Trophoblast cell (in vitro differentiated cells and primary cell): ENCODE measurements at places on chromosomes 2 and 18.

DNA sequence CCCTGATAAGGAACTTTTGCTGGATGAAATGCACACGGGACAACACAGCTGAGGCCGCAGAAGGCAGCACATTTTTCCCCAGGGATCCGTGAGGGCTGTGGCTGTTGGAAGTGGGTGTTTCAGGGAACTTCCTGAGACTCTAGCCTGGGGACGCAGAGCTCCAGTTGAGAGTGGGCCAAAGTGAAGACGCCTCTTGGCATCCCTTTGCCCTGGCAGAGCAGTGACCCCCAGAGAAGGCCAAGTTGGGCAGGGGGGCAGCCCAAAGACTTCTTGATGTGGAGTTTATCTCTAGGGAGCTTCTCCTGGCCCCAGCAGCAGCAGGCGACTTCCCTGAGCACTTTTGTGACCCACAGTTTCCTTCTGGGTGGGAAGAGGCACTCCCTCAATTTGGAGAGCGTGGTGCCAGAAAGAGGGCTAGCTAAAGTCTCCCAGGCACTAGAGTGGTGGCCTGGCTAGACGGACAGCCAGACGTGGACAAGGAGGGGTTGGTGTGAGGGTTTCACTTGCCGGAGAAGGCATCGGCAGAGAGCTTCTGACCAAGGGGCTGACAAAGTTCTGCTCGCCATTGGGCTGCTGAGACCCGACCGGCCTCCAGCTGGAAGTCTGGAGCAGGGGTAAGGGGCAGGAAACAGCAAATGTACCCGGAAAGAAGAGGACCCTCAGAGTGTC, 108.8 kb downstream of the ACKR3 start:
- DNase-seq: no peak

GRCh38 chr2:85189606-85190270, 56.5 kb downstream of the TCF7L1 start:
- DNase-seq: no peak

DNA sequence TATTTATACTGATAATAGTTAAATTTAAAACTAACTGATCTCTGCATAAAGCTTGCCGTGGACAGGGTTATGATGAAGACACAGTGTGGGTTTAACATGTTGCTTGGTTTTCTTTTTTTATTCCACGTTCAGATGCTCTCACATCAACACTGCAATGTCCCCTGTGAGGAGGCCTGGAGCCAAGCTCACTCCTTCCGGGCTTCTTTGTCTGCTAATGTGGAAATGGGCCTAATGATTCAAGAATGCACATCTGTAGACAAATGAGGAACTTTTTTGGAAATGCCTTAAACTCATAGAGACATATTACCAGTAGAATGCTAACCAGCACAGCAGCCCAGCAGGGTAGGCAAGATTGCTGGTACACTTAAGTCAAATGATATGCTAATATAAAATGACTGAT, 208.0 kb downstream of the GALR1 start:
- DNase-seq: no peak

DNA sequence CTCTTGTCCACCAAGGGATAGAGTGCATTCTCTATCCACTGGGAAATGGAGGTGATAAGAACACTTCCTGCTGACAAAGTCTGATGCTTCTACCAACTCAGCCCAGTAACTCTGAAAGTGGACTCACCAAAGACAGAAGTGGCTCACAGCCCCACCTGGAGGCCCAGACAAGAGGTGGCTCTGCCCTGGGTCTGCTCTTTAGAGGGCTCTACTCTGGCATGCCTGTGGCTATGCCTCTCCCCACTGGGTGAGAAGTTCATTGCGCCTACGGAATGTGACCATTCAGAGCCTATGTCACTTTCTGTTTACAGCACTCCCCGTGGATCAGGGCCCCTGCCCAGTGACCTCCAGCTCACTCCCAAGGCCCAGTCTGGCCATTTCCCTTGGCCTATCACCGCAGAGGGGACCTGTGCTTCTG, 13.5 kb upstream of the XDH start:
- peak; percentile 38 for DNase-seq

DNA sequence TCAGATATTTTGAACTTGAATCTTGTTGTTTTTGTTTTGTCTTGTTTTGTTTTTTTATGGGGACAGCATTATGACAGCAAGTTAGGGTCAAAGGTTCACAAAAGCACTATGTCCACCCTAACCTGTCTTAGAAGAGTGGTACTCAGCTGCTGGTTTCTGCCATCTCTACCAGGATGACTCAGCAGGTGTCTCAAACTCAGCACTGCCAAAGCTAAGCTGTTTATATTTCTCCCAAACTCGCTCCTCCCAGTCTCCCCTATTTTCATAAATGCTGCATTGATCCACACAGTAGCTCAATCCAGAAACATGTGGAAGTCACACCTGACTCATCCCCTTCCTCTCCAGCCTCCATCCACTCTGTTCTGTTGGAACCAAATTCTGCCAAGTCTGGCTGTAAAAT, 134.9 kb downstream of the ZBTB7C start:
- DNase-seq: no peak

DNA sequence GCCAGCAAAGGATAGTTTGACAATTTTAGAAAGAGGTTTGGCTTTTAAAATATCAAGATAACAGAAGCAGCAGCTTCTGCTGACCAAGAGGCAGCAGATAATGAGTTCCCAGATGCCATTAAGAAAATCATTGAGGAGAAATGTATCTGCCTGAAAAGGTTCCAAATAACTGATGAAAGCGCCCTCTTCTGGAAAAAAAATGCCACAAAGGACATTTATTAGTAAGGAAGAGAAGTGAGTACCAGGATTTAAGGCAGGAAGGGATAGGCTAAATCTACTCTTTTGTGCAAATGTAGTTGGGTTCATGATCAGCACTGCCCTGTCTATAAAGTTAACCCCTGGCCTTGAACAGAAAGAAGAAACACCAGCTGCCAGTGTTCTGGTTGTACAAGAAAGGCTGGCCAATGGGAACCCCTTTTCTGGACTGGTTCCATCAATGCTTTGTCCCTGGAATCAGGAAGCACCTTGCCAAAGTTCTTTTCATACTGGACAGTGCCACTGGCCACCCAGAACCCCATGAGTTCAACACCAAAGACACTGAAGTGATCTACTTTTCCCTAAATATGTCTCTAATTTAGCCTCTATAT, 40.6 kb downstream of the DHX57 start:
- peak; percentile 80 for DNase-seq

DNA sequence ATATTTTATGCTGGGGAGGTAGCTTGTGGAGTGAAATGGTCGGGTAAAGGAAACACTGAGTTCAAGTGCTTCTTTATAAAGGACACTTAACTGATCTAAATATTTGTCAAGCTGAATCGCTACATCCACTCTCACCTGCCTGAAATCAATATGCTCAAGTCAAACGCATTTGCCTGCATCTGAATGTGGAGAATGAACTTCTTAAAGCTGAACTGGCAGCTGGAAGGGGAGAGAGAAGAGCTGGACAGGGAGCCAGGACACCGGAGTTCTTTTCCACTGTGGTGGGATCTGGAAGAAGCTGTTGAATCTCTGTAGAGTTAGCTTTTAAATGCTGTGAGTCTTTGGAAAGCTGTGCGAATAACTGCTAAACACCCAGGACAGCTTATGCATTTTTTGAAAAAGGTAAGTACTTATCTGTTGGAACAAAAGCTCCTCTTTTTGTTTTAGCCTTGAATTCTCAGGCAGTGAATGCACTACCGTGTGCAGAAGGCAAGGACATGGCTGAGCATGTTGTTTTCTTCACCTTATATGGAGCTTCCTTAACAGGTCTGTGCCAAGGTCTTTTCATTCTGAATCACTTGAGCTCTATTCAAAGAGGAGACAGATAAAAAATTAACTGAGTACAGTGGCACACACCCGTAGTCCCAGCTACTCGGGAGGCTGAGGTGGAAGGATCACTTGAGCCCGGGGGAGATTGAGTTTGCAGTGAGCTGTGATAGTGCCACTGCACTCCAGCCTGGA, 74.2 kb upstream of the KLF7 start:
- no peak for DNase-seq

GRCh38 chr2:38720613-38721241, 30.4 kb downstream of the SRSF7 start:
- DNase-seq: peak; percentile 92
